NCI-H446 (cell line): ENCODE measurements at places on chromosomes 1 and 21.
A peak's percentile ranks its signal among the peaks of the same experiment; 100 is the strongest.

DNA sequence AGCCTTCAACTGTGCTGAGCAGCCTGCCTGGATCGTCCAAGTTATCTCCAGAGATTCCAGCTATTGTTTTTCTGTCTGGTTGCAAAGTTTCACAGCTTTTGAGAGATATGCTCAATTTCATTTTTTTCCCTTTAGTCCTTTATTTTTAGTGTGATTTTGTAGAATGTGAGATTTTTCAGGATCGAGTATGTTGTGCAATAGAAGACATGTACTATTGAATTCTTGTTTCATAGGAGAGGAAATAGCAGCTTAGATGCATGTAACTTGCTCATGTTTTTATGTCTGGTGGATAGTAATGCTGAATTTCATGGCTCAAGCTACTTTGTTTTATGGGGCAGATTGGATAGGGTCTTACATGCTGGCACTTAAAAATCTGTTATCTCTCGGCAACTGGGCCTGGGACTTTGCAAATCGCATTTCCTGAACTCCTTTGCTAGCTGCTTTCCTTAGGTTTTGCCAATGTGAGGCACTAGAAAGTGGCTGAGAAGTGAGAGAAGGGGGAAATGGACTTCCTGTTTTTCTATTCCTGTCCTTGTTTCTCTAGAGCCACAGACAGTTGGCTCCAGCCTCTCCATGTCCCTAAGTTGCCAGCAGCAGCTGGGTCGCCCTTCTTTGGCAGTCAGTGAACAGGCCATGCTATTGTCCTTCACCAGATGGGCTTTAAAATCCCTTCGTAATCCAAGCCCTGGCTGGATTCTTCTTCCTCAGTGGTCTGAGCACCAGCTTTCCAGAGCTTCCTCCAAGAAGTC lies 101.4 kb upstream of the PDE4B start:
- DNase-seq: peak; percentile 69

DNA sequence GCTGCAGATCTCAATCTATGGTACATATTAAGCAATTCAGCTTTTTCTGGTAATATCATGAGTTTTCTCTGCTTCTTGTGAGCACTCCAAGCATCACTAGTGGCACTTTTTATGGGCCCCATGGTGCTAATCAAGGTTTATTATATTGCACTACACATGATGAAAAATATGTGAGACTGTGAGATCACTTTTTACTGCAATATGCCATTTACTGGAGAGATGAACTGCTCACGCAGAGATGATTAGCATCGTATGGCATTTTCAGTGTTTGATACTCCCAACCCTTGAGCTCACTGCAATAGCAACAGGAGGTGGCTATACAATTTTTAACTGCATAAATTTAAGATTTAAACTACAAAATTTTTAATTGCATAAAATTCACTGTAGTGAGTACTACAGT lies 8.7 kb upstream of the KCNK1 start:
- no peak for DNase-seq

- DNase-seq: no peak
Measured at GRCh38 chr1:160049101-160049500, 17.3 kb upstream of the PIGM start.

GRCh38 chr1:204227351-204227750 lies 13.6 kb upstream of the GOLT1A start:
- DNase-seq: no peak

DNA sequence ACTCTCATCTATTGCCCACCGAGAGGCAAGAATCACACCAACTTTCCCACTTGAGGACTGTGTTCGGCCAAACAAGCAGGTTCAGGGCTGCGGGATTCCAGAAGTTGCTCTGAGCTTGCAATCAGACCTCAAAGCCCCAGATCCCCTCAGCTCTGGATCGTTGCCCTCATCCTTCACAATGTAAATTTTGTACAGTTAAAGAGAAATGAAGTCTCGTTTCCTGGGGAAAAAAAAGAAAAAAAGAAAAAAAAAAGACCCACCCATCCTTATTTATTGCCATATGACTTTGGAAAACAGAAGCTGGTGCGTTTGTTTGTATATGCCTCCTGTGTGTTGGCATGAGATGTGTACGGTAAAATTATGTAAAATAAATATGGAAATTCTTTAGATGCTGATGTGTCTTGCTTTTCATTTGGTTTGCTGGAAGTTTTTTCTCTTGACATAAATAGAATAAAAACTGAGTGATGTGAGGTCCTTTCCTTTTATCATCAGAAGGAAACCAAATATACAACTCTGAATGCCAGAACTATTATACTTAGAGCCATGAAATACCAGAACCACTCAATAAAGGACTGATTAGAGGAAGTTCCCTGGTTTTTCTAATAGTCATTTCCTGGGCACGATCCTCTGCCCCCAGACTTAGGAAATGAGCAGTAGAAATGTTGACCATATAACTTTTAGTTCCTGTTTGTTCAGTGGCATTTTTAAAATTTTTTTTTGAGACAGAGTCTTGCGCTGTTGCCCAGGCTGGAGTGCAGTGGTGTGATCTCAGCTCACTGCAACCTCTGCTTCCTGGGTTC lies 48.7 kb downstream of the LHX4 start:
- DNase-seq: no peak
